ENCODE measurements at places on chromosomes 7 and 10.
A peak's percentile ranks its signal among the peaks of the same experiment; 100 is the strongest.

DNA sequence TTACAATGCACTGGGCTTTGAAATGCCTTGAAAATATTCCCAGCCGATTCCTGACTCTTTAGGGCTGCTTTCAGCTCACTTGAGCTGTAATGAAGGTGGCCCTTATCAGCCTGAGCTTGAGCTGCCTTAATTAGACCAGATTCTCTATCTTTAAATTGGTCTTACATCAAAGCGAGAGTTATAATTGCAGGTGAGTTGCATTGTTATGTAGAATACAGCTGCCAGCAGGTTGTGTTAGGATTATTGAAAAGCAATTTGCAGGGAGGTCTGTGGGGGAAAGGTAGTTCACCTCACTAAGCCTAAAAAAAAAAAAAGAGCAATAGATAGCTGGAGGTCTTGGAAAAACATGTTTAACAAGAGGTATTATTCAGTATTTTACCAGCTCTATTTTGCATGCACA, 142.2 kb upstream of the HABP2 start:
- no peak for DNase-seq

DNA sequence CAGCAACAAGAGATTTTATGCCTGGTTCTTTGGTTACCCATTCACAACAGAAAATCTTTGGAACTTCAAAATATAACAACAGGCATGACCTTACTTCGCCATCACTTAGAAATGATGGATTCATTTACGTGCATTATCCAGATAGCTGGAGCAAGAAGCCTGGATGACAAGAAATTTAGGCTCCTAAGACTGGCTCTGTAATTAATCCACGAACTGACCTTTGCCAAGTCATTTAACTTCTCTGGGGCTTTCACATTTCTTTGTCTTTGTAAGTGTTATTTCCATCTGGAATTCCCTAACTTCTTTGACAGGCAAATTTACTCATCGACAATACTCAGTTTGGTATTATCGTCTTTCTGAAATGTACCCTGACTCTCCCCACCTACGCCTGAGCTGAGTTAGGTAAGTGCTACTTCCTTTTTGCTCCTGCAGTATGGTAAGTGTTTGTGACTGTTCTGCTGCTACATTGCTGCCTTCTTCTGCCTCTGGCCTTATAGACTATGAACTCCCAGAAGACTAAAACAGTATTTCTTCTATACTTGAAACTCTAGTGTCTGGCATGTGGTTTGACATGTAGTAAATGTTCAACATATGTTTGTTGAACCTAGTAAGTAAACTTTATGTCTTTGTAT, 5.5 kb upstream of the MDFIC start:
- no peak for DNase-seq

DNA sequence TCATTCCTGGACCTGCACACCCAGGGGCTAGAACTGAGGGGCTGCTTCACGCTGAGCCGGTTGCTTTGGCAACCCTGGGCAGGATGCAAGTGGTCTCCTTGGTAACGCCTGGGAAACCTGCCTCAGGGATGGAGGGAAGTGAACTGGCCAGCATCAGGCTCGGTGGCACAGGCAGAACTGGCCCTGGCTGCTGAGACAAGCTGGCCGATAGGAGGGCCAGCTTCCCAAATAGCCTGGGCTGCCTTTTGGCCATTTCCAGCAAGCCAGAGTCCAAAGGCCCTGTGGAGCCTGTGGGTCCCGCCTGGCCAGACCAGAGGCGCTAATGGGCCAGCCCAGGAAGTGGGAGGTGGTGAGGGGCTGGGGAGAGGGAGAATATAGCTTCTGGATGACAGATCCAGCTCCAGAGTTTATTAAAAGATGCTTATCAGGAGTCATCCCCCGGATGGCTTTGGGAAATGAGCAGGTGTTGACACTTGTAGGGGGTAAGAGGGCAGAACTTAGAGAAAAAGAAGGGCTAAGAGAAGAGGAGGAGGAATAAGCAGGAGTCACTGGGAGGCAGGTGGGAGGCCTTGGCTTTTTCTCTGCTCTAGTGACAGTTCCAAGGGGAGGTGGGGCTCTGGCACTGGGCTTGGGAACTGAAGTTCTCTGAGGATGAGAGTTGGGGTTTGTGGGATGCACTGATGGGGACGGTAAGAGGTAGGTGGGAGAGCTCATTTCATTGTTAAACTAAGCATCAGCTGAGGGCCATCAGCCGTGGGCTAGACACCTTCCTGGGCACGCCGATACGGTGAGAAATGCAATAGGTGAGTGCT, 9.6 kb downstream of the NEURL1 start:
- no peak for DNase-seq

GRCh38 chr10:128062331-128062880, 63.8 kb downstream of the MKI67 start:
- no peak for DNase-seq

DNA sequence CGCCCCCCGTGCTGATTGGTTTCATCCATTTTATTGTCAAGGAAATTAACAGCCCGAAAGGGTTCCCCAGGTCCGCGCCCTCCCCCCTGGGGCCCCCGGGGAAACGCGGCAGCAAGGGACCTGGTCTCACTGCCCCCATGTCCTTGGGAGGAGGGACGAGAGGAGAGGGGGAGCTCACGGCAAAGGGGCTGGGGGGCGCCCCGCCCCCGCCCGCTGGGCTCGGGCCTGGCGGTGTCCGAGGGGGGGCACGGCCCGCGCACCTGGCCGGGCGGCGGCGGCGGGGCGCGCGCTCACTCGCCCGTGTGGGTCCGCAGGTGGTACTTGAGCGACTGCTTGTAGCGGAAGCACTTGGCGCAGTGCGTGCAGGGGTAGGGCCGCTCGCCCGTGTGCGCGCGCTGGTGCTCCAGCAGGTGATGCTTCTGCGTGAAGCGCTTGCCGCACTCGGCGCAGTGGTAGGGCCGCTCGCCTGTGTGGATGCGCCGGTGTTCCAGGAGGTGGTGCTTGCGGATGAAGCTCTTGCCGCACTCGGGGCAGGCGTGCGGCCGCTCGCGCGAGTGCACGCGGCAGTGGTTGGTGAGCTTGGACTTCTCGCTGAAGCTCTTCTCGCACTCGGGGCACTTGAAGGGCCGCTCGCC, 29.3 kb downstream of the ZNF777 start:
- no peak for DNase-seq

GRCh38 chr10:118106426-118106825, 59.7 kb upstream of the RAB11FIP2 start:
- DNase-seq: no peak

DNA sequence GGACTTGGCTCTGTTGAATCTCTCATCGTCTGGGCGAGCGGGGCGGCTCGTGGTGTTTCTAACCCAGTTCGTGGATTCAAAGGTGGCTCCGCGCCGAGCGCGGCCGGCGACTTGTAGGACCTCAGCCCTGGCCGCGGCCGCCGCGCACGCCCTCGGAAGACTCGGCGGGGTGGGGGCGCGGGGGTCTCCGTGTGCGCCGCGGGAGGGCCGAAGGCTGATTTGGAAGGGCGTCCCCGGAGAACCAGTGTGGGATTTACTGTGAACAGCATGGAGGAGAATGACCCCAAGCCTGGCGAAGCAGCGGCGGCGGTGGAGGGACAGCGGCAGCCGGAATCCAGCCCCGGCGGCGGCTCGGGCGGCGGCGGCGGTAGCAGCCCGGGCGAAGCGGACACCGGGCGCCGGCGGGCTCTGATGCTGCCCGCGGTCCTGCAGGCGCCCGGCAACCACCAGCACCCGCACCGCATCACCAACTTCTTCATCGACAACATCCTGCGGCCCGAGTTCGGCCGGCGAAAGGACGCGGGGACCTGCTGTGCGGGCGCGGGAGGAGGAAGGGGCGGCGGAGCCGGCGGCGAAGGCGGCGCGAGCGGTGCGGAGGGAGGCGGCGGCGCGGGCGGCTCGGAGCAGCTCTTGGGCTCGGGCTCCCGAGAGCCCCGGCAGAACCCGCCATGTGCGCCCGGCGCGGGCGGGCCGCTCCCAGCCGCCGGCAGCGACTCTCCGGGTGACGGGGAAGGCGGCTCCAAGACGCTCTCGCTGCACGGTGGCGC, at the start of gene EN2:
EN2 (plus strand) TSS at position 19 of the 767 bp plus-strand sequence; CDS start at position 268, 249 bp downstream.
- no peak for DNase-seq

- DNase-seq: peak; percentile 10
Observed at GRCh38 chr7:142880876-142881505, 4.6 kb downstream of the TRPV6 start.

GRCh38 chr10:88386821-88387773, 196.0 kb downstream of the RNLS start:
- DNase-seq: no peak

- DNase-seq: no peak
Observed at GRCh38 chr7:14851610-14852009, 50.9 kb downstream of the DGKB start.

GRCh38 chr7:1432411-1433082, 26.7 kb downstream of the MICALL2 start:
- DNase-seq: peak; percentile 80

DNA sequence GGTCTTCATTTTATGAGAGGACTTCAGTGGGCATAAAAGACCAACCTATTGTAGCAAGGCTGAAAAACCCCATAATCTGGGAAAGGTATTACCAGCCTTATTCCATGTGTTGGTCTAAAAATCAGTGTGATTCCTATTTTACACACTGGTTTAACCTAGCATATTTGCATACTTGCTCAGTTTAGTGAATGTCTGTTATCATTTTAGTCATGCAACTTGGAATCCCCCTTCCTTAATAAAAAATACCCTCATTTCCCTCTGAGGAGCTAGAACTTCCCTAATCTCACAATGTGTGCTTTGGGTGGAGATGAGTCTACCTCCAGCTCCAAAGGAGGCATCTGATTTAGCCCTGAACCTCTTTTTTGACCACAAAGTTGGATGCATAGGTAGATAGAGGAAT, 312.8 kb upstream of the SORCS1 start:
- no peak for DNase-seq

DNA sequence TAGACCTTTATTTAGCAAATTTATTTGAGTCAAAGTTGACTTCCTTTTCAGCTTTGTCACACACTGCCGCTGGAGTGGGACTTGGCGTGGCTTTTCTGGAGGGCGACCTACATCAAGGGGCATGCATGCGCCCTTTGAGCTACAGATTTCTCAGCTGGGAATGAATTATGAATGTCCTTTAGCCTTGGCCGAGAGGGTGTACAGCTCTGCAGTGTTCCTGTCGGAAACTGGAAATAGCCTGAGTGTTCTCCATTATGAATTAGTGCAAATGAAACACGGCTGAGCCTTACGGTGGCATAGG, 79.7 kb downstream of the GLRX3 start:
- DNase-seq: no peak

GRCh38 chr10:61860964-61861758, 40.3 kb upstream of the ARID5B start:
- DNase-seq: no peak

GRCh38 chr10:102152545-102152890, 329 bp downstream of the NOLC1 start:
- DNase-seq: no peak

- DNase-seq: peak; percentile 29
Observed at GRCh38 chr10:62637249-62638061, 167.1 kb upstream of the ADO start.

GRCh38 chr10:84343831-84344230, 15.4 kb downstream of the CCSER2 start:
- DNase-seq: no peak

DNA sequence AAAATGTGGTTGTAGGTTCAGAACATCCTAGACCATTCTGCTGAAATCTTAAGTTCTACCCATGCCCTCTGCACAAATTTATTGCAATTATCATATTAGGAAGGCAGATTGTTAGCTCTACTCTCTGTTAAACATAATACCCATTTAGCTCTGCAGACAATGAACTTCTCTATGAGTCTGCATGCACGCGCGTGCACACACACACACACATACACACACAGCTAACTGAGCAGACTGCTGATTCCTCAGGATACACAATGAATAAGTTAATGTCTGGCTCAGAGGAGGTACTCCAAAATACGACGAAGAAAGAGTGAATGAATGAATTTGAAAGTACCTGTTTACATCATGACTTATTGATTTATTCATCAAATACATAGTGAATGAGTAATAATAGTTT, 276.2 kb upstream of the SORCS1 start:
- no peak for DNase-seq

GRCh38 chr7:10931161-10931560, 42.5 kb upstream of the PHF14 start:
- no peak for DNase-seq

GRCh38 chr7:34107276-34107675, 201.9 kb downstream of the BMPER start:
- DNase-seq: no peak

DNA sequence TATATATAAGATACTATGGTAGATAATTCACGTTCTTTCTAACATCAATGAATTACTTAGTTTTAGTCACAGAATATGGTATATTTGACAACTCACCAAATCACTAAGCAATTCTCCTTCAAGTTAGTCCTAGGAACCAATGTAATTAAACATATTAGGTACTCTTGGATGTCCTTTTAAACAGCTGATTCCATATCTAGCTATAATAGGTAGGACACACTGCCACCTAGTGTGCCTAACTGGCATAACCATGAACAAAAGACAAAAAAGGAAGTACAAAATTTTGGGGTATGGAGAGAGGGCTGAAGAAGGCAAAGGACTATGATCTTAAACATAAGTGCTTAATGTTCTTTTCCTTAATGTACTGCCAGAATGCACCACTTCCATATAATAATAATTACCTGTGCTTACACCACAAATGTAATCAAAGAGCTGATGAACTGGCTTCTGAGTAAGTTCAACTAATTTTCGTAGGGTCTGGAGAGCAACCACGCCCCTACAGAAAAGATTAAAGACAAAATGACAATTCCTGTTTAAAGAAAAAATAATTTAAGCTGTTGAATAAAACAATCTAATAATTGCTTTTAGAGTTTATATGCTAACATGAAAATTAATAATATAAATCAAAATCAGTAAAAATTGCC, 28.7 kb downstream of the PNPLA8 start:
- DNase-seq: no peak

GRCh38 chr7:53119514-53119941, 84.1 kb downstream of the POM121L12 start:
- DNase-seq: no peak

DNA sequence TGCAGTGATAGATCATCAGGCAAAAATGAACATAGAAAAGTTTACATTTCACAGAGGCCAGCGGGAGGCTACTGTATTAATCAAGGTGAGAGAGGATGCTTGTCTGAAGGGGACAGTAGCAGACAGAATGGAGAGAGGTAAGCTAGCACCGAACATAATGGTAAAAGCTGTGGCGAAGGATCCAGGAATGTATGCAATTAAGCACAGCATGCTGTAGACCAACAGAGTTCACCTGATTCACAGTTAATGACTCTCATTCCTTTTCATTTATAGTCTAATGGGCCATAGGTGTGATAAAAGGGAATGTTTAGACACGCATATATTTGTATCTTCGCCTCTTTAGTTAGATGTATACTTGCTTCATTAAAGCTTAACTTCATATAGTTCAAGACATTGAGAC, 150.9 kb upstream of the MBL2 start:
- no peak for DNase-seq

- no peak for DNase-seq
Observed at GRCh38 chr7:47988496-47989386, 9.3 kb upstream of the HUS1 start.

- DNase-seq: no peak
Observed at GRCh38 chr10:15630353-15630752, 89.4 kb downstream of the ITGA8 start.

DNA sequence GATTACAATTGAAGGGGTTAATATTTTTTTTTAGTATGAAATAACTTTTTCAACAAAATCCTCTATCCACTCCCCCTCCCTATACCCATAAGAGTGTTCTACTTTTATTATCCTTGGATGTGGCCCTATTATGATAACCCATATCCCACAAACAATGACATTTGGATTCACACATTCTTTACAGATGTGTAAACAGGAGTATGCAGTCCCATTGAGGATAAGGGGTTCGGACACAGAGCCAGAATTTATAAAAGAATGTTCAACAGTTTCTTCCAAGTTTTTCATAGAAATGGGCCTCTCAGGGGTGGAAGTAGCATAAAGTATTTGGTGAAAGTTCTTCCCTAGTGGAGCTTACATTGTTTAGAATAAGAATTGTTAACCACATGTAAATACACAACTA, 16.1 kb upstream of the PCLO start:
- no peak for DNase-seq
